ENCODE measurements at places on chromosomes 1 and 21.

- no peak for DNase-seq
Measured at GRCh38 chr1:4678066-4678717, 23.8 kb downstream of the AJAP1 start.

GRCh38 chr1:26373281-26373680 is 731 bp upstream of the ZNF683 start:
- no peak for DNase-seq

GRCh38 chr1:62088439-62088838 is 106.2 kb upstream of the L1TD1 start:
- no peak for DNase-seq

GRCh38 chr1:210535761-210536160 is 207.1 kb downstream of the HHAT start:
- no peak for DNase-seq

- no peak for DNase-seq
Measured at GRCh38 chr1:55749975-55750627, 534.9 kb upstream of the USP24 start.

DNA sequence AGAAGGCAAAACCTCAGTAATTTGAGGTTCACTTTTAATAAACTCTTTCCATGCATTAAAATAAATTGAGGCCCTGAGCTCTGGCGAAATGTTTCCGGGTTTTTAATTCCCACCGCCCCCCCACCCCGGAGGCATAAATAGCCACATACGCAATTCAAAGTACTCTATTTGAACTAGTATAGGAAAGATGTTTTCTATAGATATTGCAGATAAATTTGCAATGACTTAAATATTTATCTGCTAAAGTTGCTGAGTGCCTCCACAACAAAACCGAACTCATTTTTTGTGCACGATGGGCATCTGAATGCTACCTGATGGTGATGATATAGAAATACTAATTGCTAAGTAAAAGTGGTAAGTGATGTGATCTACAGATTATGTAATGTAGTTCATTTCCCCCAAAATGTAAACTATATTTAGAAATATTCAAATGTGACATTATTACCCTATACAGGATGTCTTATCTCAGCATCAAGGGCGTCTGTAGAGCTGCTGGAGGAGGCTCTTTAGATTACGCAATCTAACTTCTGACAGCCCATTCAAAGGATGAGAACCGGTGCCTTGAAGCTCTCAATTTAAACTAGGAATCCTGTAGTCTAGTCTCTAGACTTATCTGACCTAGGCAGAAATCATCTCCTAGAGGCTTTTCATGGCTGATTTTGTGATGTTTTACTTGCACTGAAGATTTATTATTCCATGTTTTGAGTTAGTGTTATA is 8.5 kb downstream of the IRF2BP2 start:
- peak; percentile 64 for DNase-seq

GRCh38 chr1:9611716-9612115 is 23.0 kb downstream of the TMEM201 start:
- DNase-seq = no peak

DNA sequence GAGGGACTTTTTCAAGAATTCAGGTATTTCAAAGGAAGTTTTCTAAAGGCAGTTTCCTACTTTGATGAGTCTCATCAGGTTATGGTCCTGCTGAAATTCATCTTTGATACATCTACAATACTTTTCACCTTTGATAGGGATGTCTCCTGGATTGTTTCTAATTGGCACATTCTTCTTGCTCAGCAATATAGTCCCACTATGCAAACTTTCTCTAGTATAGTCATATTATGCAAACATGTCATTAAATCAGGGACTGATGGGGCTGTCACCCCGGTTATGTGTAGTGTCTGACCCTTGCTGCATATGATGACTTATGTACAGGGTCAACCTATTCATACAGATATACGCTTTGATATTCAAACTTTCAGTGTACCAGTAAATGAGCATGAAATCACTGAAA is 379 bp upstream of the FCRL1 start:
- no peak for DNase-seq

DNA sequence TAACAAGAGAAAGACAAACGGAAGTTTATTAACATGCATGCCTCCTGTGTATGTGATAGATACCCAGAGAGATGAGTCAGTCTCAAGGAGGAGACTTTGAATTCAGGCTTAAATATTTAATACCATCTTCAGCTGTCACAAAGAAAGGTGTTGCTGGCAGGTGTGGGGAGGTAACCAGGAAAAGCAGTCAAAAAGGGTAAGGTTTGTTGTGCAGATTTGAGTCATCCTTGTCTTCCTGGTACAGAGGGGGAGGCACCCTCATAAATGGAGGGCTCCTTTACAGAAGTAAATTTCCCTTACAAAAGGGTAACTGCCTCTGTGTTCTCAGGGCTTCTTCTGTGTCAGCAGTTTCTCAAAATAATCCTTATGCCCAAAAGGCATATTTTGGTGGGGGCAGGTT is 75.2 kb upstream of the B3GALT5 start:
- DNase-seq = no peak

DNA sequence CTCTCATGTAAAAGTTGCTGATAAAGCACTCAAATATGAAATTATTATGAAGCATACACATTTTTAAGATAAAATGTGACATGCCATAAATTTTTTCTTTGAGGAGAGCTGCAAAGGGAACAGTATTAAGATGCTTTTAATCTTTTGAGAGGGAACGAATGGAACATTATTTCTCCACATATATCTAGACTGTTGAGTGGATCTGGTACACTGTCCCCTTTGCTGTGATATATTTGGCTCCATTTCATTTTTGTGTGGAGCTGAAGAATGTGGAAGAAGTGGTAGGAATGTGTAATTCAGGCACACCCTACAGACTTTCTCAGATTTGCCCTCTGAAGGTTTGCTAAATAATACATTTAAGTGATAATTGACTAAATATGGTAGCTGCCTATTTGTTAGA is 31.7 kb downstream of the PGM1 start:
- peak; percentile 30 for DNase-seq

DNA sequence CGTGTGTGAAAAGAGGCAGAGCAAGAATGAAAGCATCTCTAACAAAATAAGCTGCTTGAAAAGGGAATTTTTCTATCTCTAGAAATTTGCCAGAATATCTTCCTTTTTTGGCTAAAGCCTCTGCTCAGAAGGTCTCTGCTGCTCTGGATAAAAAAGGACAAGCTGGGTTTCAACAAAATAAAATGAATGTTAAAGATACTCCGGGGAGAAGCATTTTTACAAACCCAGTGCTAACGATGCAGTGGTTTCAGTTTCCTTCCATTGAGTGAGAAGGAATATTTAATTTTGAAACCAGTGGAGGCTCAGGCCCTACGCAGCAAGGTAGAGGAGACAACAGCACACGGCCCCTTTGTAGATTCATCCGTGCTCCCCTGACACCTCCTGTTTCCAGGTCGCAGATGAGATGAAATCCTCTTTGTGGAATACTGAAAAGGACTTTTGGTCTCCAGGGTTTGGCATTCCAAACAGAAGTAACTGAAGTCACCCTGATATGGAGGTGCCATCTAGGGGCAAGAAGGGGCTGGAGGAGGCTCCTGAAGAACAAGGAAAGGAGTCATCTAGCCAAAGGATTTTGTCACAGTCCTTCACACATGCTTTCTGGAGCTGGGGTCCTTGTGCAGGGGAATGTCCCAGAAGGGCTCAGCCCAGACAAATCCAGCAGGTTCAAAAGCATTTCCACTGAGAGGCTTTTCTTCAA is 65.7 kb upstream of the SYT6 start:
- DNase-seq = peak; percentile 29

DNA sequence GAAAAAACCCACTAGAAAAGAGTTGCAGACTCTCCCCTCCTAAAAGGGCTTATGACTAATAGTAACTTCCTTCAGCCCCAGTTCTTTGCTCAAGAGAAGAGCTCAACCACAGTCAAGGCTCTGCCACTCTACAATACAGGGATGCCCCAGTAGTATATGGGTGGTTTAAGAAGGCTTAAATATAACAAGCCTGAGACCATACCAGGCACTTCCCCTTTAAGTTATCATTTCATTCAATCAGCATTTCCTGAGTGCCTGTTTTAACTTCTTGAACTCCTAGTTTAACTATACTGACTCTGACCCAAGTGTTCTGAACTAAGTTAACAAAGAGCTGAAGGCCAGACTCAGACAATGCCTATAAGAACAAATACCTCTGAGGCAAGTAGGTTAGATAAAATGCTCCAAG is 19.8 kb downstream of the PRPF38A start:
- DNase-seq = peak; percentile 29

GRCh38 chr1:101849356-101849755 is 147.4 kb downstream of the OLFM3 start:
- no peak for DNase-seq

DNA sequence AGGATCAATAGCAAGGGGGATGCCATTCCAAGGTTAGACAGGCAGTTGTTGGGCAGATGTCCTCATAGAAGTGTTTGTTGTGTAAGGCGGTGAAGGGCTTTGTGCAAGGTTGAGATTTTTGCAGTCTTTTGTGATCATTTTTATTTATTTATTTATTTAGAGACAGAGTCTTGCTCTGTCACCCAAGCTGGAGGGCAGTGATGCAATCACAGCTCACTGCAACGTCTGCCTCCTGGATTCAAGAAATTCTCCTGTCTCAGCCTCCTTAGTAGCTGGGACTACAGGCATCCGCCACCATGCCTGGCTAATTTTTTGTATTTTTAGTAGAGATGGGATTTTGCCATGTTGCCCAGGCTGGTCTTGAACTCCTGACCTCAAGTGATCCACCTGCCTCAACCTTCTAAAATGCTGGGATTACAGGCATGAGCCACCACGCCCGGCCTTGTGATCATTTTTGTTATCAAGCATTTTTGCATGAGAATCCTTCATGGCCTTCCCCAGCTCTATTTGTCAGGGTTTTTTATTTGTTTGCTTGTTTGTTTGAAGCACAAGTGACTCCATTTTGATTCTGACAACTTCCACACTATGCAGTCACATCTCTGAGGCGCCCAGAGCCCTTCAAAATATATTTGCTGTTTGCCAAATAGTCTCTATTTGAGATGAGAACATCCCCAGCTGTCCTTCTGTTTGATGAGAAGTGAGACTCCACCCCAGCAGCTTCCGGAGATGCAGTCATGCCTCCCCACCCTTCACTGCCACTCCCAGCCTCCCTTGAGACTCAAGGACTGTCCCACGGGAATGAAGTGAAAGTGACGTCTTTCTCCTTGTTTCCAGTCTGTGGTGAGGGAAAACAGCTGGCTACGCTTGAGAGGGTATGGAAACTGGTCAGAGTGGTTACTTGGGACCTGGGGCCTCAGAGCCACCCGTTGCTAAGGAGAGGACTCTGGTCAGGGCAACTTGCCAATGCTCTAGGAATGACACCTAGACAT is 38.0 kb downstream of the TMEM50B start:
- peak; percentile 66 for DNase-seq

DNA sequence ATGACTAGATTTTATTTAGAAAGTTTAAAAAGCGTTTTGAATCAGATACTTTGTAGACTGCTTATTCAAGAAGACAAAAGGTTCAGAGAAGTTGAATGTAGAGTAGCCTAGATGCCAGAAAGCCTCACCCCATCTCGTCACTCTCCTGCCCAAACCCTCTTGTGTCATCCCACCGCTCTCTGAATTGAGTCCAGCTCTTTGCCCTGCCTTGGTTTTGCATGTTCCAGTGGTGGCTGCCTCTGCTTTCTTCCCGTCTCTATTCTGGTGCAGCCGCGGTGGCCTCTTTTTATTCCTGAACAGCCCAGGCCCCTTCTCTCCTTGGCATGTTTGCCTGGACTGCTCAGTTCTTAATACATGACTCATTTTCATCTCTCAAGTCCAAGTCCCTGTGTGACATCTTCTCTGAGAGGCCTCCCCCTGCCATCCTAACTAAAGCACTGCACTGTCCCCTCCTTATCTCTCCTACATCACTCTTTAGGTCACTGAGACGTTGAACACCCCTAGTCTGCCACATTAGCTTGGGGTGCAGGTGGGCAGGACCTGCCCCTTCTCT is 22.9 kb downstream of the PRDM2 start:
- no peak for DNase-seq

- no peak for DNase-seq
Measured at GRCh38 chr21:14452727-14453241, 69.8 kb upstream of the HSPA13 start.

DNA sequence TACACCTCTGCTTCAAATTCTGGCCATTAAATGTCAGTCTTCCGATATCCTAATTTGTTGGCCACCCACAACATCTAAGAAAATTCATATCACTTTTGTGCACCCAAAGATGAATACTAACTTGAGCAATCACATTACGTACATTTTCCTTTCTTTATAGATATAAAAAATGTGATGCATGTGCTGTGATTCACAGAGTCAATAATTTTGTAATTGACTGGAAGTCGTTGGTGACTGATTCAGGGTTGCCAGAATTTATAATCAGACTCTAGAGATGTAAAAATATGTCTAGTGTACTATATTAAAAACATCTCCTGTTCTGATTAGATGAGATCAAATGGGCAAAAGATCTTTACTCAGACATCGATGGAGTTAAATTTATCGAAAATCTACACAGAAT is 150.0 kb upstream of the KCTD3 start:
- DNase-seq = no peak

DNA sequence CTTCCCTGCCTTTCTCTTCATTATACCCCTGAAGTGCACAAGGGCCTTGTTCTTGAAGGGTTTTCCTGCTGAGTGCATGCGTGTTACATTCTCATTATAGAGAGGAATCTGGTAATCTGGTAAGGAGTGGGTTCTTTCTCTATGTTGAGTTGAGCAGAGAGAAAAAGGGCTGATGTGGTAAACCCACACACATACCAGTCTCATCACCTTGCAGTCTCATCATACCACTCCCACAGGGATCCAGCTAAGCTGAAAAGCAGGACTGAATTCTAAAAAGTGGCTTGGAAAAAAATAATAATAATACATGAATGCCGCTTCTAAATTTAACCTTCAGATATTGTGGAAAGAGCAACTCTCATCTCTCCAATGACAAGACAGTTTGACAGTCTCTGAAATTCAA is 10.5 kb upstream of the HTR1D start:
- DNase-seq = no peak

GRCh38 chr1:226480461-226480860 is 68.1 kb upstream of the STUM start:
- DNase-seq = no peak

GRCh38 chr21:14523234-14523633 is 22.9 kb downstream of the SAMSN1 start:
- no peak for DNase-seq

DNA sequence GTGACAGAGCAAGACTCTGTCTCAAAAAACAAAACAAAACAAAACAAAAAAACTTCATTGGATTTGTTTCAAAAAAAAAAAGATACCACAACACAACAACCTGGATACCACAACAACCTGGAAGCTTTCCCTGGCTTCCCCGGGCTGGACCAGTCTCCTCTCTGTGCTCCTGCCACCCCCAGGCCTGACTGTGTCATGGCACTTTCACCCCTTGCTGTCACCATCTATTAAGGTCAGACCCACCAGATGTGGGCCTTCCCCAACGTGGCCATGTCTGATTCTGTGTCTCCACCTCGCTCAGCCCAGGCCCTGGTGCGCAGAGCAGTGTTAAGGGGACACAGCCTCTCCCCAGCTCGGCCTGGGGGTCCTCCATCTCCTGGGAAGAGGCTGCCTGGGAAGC is 28.3 kb upstream of the ACOT11 start:
- DNase-seq = no peak

- peak; percentile 5 for DNase-seq
Measured at GRCh38 chr1:62724430-62724829, 36.2 kb upstream of the DOCK7 start.
